ENCODE measurements at places on chromosomes 11 and 22.

DNA sequence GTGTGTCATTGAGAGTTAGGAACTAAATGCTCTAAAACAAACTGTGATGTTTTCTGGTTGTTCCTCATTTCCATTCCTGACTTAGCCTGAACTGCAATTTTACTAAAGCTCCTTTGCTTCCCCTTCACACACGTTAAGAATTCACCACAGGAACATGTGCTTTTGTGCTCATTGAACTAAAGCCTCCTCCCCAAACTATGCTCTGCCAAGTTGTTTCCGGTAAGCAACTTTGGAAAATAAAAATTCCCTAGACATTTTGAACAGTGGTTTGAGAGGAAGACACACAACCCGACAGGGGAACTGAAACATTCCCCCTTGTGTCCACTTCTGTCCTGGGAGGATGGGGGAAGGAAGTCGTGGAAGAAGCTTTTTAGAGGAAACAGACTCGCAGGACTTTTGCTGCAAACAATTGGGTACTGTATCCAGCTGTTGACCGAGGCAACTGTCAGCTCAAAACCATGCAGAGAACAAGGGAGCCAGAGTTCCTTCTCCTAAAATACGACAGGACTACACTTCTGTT is 66.9 kb downstream of the GAB2 start:
- no peak for DNase-seq

DNA sequence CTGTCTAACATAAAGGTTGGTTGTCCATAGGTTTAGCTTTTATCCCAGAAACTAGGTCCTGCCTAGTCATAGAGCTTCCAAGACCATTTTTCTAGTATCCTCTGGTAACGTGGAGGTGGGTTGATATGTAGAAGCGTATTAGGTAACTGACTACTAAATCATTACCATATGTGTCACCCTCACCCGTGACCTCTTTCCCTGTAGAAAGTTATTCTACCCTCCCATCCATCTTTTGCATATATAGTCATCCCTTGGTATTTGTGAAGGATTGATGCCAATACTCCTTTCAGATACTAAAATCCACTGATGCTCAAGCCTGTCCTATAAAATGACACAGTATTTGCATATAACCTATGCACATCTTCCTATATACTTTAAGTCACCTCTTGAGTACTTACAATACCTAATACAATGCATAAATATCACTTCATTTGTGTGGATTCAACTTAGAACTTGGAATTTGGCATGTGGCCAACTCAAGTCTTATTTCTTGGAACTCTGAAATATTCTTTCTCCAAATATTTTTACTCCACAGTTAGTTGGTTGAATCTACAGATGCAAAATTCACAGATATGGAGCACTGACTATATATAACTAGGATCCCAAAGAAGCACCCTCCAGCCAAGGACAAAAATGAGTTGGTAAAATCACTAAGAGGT is 497.0 kb upstream of the TENM4 start:
- DNase-seq: no peak

- DNase-seq: no peak
Observed at GRCh38 chr22:24584871-24585411, 7.9 kb downstream of the LRRC75B start.

DNA sequence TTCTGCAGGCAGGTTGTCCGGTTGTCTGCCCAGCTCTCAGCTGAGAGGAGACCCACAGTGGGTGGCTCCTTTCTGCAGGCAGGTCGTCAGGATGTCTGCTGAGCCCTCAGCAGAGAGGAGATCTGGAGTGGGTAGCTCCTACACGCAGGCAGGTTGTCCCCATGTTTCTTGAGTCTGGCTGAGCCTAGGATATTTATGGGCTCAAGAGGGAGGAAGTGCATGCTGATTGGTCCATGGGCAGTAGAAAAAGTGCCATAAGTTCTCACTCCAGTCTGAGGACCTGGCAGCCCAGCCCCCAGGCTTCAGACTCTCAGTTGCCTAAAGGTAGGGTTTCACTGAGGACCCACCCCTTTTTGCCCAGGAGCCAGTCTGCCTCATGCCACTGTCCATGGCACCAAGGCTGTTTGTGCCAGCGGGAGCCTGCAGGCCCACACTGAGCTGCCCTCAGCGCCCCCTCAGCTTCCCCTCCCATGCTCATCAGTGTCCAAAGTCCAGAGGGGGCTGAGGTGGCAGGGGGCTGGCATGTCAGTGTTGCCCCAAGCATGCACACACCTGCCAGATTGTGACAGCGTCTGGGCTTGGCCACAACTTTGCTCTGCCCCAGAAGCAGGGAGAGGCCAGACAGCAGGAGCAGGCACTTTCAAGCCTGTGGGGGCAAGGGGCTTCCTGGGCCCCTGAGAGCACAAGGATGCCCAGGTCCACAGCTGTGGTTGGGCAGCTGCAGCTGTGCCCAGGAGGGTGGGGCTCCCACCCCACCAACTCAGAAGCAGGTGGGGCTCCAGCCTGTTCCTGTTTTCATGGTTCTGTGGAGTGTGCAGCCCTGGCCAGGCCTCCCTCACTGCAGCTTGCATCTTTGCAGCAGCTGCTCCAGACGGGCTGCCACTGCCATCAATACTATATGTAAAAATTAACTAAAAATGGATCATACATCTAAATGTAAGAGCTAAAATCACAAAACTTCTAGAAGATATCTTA is 3.8 kb upstream of the RNF141 start:
- no peak for DNase-seq

DNA sequence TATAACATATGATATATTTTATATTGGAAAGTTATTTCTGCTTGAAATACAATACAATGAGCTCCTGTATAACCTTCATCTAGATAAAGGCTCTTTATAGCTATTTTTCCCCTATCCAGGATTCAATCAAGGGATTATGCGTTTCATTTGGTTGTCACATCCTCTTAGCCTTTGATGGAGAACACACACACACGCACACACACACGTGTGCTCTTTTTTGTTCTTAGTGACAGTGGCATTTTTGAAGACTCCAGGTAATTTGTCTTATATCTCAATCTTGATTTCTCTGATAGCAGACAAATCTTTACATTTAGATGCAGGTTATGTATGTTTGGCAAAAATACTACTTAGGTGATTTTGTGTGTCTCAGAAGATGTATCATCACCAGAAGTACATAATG is 144.2 kb upstream of the CEP126 start:
- DNase-seq: no peak

DNA sequence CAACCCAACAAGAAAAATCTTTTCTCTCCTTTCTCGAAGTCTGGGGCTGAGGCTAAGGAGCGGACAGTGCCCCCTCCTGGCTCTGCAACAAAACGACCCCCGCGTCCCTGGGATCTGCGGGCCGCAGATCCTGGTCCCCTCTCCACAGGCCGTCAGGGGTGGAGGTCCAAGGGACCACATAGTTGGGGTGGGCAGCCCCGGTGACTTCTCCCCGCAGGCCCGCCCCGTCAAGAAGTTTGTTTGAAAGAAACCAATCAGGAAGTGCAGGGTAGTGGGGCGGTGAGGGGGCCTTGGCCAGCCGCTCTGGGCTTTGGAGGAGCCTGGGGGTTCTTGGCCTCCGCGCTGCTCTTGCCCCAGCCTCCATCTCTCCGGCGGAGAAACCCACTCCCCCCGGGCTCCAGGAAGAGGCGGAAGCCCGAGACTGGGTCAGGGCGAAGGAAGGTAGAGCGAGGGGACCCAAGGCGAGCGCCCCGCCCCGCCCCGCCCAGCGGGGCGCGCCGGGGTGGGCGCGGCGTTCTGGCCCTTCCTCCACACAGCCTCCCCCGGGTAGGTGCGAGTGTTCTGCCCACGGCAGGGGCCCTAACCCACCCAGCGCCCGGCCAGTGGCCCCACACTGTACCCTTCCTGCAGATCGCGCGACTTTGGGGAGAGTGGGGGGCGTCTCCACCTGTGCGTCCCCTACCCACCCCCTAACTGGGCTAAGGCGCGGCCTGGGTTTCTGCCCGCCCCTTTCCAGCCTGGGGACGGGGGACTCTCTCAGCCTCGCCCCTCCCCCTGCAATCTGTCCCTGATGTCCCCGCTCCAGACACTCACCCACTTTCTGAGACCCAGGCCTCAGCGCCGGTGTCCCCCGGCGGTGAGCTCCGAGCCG is 1.3 kb downstream of the TP53I11 start:
- peak; percentile 47 for DNase-seq

- no peak for DNase-seq
Observed at GRCh38 chr11:75632962-75633361, 35.9 kb downstream of the MAP6 start.

DNA sequence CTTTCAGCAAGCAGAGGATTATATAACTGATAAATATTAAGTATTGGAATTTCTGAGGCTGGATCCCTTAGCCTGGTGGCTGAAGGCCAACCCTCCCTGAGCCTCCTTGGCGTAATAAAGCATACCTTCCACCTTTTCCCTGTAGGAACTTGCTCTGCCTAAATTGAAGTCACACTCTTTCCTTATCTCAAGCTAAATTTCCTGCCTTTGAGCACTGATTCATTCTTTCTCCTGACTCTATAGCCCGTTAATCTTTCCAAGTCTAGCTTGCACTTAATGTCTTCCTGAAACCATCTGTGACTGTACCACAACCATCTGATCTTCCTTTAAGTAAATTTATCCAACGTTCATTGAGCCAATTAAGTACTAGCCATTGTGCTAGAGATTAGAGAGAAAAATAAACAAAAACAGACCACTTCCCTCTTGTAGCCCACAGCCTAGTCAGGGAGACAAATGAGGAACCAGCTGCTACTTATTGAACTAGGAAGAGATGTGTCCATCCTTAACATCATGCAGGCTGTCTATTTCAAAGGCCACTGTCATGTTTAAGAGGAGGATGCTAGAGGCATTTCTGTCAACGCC is 62.9 kb downstream of the GRK3 start:
- DNase-seq: no peak

DNA sequence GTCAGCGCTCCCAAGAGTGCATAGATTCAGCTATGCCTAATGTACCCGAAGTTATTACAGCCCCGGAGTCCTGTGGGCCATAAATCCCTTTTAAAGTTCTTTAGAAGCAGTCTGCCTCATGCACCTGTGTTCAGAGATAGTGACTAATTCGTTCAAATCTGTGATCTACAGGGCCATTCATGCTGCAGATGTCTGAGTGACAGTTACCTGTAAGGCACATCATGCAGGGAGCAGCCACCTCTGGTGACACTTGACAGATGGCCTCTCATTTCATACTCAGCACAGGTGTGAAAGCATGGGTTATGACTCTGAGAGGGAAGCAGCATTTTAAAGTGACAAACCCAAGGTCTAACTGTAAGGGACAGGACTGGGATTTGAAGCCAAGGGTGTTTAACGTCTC is 2.4 kb upstream of the E2F8 start:
- DNase-seq: no peak

DNA sequence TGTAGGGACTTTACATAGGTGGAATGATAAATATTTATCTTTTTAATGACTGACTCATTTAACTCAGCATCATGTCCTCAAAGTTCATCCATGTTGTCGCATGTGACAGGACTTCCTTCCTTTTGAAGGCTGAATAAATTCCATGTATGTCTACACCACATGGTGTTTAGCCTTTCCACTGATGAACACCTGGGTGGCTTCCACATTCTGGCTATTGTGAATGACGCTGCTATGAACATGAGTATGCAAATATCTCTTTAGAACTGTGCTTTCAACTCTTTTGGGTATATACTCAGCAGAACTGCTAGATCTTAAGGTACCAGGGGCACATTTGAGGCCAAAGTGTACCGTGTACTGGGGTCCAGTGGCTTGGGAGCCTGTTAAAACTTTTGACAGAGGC is 24.1 kb downstream of the LARGE1 start:
- no peak for DNase-seq

DNA sequence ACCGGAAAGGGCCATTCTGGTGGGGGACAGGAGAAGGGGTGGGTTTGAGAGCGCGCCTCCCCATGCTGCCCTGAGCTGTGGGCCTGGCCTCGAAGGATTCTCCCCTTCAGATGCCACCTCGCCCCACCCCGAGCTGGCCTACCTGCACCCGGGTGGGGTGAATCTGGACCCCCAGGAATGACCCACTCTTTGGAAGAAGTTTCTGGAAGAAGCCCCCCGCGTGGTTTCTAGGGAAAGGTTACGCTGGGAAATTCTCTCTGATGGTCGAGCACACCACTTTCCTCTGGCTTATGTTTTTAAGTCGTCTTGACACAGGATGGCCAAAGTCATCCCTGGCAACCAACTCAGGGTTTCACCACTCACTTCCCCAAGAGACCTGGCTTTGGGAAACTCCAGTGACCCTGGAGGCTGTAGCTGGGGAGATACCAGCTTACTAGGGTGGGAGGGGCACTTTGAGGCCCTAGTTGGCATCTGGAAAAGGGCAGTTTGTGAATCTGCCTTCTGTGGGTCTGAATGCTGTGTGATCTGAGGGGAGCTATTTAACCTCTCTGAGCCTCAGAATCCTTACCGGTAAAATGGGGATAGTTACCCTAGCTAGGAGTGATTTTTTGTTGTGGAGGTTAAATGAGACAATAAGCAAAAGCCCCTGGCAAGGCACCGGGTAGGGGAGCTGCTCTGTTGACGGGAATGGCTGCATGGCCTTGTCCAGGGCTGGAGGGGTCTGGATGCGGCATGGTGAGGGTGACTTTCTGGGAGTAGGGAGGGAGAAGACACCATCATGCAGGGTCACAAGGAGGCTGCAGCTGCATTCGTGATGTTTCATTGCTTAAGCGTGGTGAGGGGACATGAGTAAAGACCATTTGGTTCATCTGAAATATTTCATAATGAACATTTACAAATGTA is 45.3 kb upstream of the ACCSL start:
- no peak for DNase-seq

DNA sequence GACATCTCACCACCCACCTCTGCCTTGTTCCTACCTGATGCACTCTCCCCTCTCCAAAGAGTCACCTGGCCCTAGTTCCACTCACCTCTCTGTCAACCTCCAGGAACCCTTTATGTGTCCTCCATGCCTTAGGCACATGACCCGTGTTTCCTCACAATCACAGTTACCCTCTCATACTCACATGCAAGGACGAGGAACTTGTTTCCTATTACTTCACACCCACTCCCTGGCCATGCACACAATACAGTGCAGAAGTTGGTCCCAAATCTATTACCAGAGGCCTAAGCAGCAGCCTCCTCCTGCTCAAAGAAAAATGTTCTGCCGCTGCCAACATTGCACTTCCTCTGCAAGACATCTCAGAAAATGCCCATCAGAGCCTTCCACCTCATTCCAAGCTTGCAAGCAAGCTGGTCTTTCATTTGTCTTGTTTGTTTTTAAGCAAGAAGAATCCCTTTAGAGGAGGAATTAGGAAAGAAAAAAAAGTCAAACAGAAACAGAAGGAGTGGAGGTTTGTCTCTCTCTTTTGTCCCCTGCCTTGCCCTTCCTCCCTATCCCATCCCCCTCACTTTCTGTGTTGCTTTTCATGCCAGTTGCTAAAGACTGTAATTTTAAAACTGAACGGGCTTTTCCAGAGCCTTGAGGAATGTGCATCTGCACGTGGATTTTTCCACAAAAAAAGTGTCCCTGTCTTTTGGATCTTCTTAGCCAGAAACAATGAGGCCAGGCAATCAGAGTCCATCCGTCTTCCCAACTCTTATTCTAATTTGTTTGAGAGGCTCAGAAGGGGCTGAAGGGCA is 63.4 kb downstream of the KCNJ1 start:
- no peak for DNase-seq

DNA sequence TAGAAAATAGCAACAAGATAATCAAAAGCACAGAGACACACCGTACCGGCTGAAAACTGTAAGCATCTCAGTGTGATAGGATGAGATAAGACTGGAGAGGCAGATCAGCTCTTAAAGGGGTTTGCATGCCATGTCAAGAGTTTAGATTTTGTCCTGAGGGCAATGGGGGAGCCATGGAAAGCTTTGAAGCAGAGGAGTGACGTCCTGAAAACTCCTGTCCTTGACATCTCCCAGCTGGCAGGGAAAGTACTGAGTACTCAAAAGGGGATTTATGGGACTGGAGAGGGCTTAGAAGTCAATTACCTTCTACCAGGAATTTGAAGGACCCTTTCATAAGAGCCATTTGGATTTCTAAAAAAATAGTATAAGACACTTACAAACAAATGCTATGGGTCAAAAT is 420.5 kb upstream of the NARS2 start:
- DNase-seq: no peak
